NCI-H187 treated with DMSO at 0.1 percent for 48 hours (cell line): ENCODE measurements at places on chromosomes 11 and 22.

DNA sequence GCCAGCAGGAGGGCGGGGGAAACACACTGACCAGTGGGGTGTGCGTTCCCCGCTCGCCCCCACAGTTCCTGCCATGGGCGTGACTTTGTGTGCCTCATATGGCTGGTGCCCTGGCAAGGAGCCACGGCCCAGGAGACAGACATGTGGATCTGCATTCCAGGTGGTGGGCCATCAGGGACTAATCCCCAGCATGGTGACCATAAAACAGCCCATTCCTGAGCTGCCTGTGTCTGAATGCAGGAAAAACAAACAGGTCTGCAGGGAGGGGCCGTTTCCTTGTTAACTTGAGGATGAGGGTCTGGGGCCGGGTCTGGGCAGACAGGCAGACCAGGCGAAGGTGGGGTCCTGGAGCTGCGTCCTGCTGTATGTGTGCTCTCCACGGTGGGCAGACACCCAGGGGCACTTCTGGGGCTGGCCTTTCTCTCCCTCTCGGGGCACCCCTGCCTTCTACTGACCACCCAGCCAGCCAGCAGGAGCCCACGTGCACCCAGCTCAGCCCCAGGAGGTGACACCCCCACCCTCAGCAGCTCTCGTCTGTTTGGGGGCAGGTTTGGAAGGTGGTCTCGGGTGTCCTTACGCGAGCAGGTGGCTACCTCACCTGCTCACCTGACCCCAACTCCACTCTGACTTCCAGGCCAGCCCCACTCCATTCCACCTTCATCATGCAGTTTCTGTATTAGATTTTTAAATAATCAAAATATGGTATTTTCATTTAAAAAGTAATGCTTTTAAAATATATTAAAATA is 120.3 kb downstream of the KCNQ1OT1 start:
- no peak for DNase-seq

DNA sequence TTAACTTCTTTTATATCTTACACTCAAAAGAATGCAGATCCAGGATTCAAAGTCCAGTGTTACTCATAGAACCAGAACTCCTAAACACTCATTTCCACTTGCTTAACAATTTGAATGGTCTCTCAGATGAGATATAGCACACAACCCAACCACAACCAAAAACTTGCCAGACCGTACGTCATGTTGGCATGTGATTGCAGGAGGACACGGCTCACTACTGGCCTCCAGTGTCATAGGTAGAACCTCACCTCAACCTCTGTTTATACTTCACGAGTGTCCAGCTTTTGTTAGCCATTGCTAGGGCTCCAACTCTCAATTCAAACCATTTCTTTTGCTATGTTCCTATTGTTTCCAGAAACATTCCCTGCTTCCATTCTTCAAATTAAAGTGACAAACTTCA is 58.5 kb upstream of the PDGFD start:
- no peak for DNase-seq

- DNase-seq, result no peak
These were observed 52.5 kb downstream of the TPCN2 start for GRCh38 chr11:69101115-69101791.

- DNase-seq, result no peak
These were observed 22.4 kb upstream of the LRRC32 start for GRCh38 chr11:76692956-76693355.

DNA sequence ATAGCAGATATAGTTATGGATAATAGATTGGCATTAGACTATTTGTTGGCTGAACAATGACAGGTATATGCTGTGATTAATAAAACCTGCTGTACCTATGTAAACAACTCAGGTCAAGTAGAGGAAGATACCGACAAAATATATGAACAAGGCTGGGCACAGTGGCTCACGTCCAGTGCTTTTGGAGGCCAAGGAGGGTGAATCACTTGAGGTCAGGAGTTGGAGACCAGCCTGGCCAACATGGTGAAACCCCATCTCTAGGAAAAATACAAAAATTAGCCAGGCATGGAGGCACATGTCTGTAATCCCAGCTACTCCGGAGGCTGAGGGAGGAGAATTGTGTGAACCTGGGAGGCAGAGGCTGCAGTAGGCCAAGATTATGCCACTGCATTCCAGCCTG is 14.0 kb upstream of the CHKA start:
- no peak for DNase-seq

GRCh38 chr22:45103756-45104155 is 60.0 kb upstream of the NUP50 start:
- no peak for DNase-seq

- DNase-seq, result no peak
These were observed 5.0 kb upstream of the SERHL2 start for GRCh38 chr22:42548597-42549330.

DNA sequence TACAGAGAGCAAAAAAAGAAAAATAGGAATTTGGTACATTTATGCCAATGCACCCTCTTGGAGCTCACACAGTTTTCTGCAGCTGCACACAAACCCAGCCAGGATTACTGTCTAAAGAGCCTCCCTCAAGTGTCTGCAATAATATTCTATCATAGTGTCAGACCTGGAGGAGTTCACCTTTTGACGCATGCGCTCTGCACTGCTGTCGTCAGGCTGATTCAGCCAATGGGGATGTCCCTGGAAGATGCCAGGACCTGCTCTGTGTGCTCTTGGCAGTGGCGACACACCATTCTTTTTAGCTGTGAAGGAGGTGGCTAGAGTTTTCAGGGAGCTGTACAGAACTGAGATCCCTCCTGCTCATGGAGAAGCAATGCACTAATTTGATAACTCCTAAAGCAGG is 249.0 kb upstream of the KIRREL3 start:
- DNase-seq, result no peak

GRCh38 chr11:44659641-44660040 is 67.1 kb upstream of the TSPAN18 start:
- no peak for DNase-seq

DNA sequence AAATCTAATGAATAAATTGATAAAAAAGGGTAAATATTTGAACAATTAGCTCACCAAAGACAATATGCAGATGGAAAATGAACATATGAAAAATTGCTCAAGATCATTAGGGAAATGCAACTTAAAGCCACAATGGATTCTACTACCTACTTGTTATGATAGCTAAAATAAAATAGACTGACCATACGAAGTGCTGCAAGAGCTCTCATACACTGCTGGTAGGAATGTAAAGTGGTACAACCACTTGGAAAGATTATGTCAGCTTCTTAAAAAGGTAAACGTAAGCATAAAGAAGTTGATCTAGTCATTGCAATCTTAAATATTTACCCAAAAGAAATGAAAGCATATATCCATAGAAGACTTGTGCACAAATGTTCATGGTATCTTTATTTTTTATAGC is 504.2 kb upstream of the ARHGAP42 start:
- no peak for DNase-seq

DNA sequence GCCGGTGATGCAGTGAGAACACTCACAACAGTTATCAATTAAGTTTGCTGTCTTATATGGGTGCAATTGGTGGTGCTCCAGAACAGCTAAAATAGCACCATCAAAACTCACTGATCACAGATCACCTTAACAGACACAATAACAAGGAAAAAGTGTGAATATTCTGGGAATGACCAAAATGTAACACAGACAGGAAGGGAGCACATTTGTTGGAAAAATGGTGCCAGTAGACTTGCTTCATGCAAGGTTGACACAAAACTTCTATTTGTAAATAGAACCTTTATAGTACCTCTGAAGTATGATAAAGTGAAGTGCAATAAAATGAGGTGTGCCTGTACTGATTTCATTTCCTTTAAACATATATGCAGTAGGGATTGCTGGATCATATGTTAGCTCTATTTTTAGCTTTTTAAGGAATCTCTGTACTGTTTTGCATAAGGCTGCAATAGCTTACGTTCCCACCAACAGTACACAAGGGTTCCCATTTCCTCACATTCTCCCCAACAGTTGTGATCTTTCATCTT is 56.7 kb upstream of the GLYATL1B start:
- DNase-seq, result no peak

GRCh38 chr11:62186195-62186594 is 3.8 kb upstream of the SCGB1D1 start:
- no peak for DNase-seq

- no peak for DNase-seq
These were observed at the start of gene GRK2 for GRCh38 chr11:67266449-67267187. Gene GRK2, plus strand, starts transcription at chr11:67266473. Its CDS starts 227 bp downstream, at chr11:67266700.

DNA sequence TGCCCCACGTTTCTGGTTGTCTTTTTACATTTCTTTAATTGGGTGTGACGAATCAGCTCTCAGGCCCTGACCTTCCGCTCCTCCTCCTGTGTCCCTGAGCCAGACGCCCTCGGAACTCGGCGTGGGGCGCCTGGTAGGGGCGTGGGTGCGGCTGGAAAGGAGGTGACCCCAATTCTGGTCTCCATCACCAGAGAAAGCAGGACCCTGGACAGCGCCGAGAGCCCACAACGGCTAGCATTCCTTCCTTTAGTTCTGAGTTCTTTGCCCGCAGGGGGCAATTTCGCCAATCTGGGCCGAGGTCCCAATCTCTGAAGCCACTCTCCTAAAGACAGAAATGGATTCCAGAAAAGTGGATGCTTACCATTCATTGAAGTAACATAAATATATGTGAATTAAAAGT is 11.7 kb upstream of the RBMXL2 start:
- no peak for DNase-seq

DNA sequence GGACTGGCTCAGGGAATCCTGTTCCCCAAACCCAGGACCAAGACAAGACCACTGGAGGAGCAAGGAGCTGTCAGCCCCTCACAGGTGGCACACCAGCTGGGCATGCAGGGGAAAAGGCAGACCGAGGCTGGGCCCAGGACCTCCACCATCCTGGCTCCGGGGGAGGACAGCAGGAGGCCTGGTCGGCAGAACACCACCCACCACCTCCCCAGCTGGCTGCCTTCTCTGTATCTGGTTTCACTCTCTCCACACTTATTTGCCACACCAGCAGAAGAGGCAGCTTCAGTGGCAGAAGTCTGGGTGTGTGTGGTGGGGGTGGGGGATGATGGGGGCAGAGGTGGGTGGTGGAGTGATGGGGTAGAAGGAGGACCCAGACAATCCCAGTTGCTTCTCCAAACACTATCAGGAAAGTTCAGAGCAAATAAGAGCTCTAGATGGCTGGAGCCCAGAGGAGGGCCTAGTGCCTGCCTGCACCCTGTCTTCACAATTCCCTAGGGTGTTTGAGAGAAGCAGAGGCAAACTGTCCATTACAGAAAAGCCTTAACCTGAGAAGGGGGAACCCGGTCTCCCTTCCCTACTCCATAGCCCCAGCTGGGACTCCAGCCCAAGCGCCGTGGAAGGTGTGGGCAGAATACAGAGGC is 51.9 kb upstream of the CDON start:
- no peak for DNase-seq

- DNase-seq, result no peak
These were observed 475 bp upstream of the AIP start for GRCh38 chr11:67482275-67482826.

DNA sequence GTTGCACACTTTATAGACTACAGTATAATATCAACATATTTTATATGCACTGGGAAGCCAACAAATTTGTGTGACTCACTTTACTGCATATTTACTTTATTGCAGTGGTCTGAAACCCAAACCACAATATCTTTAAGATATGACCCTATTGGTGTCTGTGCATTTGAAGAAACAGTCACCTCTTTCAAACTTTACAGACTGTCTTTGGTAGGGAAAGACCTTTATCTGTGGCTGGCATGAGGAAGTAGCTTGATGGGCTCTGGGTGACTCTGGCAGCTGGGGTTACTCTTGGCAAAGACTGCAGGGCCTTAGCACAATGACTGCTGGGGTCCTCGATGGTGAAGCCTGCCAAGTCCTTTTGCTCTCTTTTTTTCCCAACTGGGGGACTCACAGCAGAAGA is 21.3 kb upstream of the ABTB2 start:
- no peak for DNase-seq

- DNase-seq, result no peak
These were observed 20.4 kb downstream of the ZNRF3 start for GRCh38 chr22:28903729-28904128.

- DNase-seq, result peak; percentile 34
These were observed 347.9 kb upstream of the NCAM1 start for GRCh38 chr11:112613051-112613972.

- DNase-seq, result no peak
These were observed 8.0 kb downstream of the CAPN5 start for GRCh38 chr11:77074626-77075221.

- no peak for DNase-seq
These were observed 677.4 kb upstream of the ARHGAP42 start for GRCh38 chr11:100009728-100010127.

DNA sequence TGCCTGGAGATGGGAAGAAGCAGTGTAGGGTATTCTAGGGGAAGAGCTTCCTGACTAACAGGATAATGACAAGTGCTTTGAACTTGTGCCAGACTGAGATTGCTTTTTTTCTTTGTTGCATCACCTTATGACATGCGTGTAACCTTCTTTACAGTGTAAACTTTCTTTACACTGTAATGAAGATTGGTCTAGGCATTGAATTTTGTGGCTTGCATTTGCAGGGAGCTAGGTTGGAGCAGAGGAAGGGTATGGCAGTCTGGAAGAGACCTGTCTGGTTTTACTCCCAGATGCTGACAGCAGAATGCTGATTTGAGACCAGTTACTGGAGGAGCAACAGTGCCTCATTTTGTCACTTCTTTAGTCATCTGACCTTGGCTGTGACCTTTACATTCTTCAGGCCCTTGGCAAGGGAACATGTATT is 5.6 kb downstream of the DDB2 start:
- no peak for DNase-seq

DNA sequence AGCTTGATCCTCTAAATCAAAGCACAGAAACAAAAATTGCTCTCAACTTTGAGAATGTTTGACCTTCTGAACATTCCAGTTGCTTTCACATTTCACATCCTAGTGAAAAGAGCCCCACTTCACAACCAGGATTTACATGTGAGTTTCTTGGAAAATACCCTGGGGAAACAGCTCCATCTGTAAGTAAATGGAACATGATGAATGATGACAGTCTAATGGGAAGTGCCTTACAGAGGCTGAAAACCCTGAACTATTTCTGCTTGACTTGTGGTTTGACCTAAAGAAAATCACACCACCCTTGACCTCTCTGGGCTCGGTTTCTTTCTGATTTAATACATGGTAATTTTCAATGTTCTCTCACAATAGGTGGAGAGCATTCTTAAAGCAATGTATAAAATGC is 499.4 kb upstream of the API5 start:
- DNase-seq, result peak; percentile 51

GRCh38 chr11:59415111-59415510 is 11.1 kb downstream of the OR5A2 start:
- DNase-seq, result no peak
